H9 (cell line): ENCODE measurements at places on chromosomes 2 and 18.

GRCh38 chr18:62183578-62184195, 3.2 kb downstream of the PIGN start:
- DNase-seq = no peak

DNA sequence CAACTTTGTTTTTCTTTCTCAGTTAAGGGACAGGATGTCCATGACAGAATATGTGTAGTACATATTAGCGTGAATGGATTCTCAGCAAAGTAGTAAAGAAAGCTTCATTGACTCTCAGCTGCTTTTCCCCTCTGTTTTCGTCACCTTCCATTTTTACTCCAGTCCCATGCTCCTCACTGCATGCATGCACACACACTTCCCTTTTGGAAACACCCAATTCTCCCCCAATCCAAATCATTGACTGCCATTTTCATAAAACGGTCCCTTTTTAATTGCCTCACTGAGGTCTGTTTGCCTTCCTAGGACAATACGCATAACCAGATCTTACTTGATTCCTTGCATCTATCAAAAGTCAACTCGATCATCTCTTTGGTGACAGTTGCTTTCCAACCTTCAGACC, 287.5 kb upstream of the PARD3B start:
- no peak for DNase-seq

- no peak for DNase-seq
Observed at GRCh38 chr2:55134316-55134706, 84.1 kb upstream of the RTN4 start.

DNA sequence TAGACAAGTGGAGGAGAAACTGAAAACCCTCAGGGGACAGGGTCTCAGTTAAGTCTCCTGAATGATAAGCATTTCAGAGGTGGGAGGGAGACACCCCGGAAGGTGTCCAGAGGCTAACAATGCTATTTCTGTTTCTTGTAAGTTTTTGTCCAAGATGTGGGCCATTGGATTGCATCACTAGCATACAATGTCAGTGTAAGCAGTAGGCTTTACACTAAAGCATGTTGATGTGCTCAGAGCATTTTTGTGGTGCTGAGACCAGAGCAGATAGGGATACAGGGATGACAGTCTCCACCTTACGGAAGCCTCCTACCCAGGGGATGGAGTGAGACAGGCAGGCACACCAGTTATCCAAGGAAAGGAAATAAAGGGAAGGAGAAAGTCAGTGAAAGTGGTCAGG, 2.2 kb upstream of the IL1R1 start:
- DNase-seq = no peak
